Foreskin melanocyte (primary cell): ENCODE measurements at places on chromosomes 1 and 21.

GRCh38 chr1:234720709-234721441 lies 110.9 kb upstream of the IRF2BP2 start:
- DNase-seq, result no peak

DNA sequence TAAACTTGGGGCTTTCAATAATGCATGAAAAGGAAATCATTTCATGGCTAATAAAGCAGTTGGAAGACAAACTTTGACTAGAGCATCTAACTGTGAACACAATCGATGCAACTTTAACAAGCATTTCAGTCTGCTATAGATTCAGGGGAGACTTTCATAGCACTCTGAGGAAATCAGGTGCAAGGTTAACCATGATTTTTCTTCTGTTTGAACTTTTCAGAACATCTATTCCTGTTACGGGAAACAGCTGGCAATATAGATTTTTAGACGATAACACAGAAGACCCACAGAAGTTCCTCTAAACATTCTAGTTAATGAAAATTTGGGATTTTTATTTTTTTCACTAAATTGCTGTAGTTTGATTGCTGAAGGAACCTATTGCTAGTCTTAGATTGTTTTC lies 177.3 kb downstream of the TRIM33 start:
- DNase-seq, result no peak

DNA sequence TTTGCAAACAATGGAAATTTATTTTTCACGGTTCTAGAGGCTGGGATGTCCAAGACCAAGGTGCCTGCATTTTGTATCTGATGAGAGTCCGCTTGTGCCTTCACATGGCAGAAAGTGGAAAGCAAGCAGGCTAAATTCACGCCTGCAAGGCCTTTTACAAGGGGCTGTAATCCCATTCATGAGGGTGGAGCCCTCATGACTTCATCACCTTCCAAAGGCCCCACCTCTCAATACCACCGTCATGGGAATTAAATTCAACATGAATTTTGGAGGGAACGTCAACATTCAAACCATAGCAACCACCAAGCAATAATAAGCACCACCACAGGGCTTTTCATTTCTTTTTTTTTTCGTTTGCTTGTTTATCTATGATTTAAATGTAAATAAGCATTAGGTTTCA lies 115.3 kb downstream of the C1orf21 start:
- DNase-seq, result no peak

DNA sequence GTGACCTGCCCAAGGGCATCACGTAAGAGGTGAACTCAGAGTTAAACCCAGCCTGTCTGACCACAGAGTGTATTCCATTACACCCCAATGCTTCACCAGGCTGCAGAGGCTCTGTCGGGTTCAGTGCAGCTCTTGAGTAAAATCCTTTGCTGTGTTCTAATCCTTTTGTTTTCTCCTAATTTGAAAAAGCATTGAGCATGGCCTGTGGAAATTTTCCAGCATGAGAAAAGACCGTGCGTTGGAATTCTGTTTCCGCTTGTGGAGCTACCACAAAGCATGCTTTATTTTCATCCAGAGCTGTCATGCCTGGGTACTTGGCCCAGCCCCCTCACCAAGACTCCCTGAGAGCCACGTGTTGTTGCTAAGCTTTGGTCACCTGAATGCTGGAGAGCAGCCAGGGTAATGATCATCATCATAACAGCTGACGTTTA lies 317.6 kb downstream of the PRDM2 start:
- DNase-seq, result peak; percentile 93

DNA sequence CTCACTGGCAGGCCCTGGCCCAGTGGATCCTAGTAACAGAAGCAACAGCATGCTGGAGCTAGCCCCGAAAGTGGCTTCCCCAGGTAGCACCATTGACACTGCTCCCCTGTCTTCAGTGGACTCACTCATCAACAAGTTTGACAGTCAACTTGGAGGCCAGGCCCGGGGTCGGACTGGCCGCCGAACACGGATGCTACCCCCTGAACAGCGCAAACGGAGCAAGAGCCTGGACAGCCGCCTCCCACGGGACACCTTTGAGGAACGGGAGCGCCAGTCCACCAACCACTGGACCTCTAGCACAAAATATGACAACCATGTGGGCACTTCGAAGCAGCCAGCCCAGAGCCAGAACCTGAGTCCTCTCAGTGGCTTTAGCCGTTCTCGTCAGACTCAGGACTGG lies 7.7 kb downstream of the CGN start:
- no peak for DNase-seq

- DNase-seq, result no peak
Observed at GRCh38 chr1:38990386-38990737, 714 bp upstream of the AKIRIN1 start.

GRCh38 chr1:21634806-21635535 lies 34.2 kb downstream of the RAP1GAP start:
- DNase-seq, result no peak

- DNase-seq, result no peak
Observed at GRCh38 chr1:29267321-29268070, 31.2 kb downstream of the PTPRU start.

DNA sequence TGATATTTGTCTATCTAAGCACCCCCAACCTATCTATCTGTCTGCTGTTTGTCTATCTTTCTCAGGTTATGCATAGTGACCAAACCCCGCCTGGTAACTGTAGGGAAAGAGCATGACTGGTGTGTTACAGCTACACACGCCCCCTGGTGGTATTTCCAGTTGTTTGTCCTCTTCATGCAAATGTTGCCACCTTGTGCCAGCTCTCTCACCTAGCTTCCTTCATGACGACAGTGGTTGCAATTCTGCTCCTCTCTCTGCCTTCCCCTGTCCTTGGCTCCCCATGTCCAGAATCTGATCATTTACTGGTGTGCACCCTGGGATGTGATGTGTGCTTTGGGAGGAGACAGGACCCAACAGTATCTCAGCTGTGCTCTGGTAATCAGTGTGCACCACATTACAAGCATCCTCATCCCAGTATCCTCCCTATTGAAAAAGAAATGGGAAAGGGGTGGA lies 8.1 kb upstream of the INKA2 start:
- no peak for DNase-seq

GRCh38 chr1:243495442-243496186 lies 239.8 kb downstream of the SDCCAG8 start:
- DNase-seq, result peak; percentile 58

DNA sequence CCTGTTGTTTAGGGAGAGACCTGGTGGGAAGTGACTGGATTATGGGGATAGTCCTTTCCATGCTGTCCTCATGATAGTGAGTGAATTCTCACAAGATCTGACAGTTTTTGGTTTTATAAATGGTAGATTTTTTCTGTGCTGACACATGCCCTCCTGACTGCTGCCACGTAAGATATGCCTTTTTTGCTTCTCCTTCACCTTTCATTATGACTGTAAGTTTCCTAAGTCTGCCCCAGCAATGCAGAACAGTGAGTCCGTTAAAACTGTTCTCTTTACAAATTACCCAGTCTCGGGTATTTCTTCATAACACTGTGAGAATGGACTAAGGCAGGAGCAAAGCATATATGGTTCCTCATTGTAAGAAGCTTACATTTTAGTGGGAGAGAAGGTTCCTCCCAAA lies 1727.2 kb downstream of the NCAM2 start:
- DNase-seq, result no peak

- DNase-seq, result peak; percentile 61
Observed at GRCh38 chr1:67404212-67404620, 26.0 kb downstream of the SERBP1 start.

DNA sequence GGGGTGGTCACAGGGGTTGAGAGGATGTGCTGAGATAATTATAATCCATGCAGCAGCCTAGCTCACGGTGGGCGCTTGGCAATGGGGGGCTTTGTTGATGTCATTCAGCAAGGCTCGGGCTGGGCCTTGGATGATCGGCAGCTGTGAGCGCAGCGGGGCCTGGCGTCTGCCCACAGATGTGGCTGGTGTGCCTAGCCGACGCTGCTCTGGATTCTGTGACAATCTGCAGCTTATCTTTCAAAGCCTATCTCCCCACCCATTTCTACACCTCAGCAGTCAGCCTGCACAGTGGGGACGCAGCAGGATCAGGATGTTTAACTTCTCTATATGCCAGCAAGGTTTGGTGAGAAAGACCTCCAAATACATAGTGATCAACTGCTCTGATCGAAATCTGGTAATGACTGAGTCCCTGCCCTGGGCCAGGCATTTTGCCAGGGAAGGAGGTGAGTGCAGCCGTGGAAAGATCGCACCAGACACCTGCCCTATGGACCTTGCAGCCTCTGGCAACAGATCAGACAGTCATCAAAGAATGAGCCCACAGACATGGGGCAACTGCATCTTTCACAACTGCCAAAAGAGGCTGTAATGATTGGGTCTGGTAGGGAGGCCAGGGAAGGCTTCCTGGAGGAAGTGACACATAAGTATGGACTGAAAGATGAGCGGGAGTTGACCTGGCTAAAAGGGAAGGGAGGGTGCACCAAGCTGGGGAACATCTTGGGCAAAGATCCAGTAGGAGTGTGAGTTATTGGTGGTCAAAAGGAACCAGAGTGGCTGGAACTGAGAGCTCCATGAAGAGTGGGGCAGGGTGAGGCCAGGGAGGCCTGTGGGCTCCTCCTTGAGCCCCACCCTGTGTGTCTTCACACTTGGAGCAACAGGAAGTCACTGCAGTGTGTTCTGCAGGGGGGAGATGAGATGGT lies 35.3 kb downstream of the EPHB2 start:
- DNase-seq, result no peak

GRCh38 chr1:42587753-42588152 lies 70.5 kb upstream of the PPIH start:
- no peak for DNase-seq

GRCh38 chr1:53295726-53296116 lies 32.1 kb downstream of the LRP8 start:
- no peak for DNase-seq

DNA sequence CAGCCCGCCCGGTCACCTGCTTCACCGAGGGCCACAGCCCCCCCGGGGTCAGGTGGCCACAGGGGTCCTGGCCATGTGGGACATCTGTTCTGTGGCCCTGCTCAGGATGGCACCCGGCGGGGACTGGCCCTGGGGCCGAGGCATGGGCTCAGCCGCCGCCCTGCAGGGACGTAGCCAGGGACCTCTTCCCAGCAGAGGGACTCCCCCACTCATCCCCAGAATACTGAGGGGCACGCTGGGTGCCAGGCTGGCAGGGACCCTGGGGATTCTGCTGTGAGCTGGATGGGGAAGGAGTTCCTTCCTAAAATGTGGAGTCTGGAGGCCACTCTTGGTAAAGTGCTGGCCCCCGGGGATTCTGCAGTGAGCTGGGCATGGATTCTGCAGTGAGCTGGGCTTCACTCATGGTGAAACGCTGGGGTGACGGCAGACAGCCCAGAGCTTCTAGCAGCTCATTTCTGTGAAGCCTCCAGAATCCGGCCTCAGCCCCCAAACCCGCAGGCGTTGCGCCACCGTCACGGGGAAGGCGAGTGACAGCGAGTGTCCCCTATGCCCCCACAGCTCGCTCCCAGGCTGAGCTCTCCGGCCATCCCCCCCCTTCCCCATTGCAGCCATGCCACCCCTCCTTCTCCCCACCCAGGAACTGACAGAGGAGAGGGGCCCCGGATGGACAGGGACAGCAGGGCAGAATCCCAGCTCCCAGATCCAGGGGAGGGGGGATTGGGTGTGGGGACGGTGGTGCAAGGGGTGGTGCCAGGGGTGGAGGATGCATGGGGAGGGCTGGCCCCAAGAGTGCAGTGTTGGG lies 1.4 kb downstream of the ITGB2 start:
- no peak for DNase-seq

DNA sequence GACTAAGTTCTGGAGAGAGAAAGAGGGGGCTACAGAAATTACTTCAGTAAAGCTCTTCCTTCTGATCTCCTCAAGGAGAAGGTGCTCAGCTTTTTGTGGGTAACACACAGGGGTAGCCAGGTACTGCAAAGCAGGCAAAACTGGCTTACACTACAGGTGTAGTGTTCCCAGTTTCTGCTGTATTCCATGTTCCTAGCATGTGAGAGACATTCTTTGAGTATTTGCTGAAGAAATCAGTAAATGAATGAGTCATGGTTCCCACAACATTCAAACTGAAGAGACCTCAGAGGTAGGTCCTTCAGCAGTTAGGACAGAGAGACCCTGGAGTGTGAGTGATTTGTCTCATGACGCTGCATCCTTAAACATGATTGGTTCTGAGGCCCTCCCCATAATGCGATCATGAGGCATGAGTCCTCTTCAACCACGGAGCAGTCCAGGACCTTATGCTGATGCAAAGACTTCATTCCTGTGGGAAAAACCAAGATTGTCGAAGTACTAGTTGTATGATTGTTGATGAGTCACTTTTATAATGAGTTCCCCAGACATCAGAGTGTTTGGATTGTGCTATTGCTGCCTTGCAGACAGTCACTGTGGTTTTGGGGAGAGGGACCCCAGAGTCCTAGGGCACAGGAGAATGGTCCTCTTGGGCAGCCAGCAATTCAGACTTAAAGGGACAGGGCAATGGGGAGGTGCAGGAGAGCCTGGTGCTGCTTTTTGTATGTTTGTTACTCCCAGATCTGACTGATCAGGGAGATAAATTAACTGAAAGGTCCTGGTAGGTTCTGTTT lies 2.7 kb upstream of the OR10J4 start:
- no peak for DNase-seq

DNA sequence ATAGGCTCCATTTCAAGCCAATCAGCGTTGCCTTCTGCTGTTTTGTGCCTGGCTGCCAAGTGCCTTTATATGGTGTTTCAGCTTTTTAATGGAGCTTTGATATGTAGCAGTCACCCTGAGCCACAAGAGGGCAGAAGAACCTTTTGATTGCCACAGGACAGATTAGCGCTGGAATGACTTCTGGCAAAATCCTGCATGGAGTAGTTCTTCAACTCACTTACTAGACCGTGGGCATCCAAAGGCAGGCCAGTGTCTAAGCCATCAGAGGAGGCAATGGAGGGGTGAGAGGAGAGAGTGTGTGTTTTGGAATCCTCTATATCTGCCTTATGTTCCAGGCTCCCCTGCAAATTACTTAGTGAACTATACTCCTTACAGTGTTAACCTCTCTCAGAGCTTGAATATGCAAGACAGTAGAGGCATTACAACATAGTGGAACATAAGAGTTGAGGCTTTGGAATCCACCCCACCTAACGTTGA lies 56.2 kb downstream of the ST3GAL3 start:
- peak; percentile 74 for DNase-seq
